ENCODE measurements at places on chromosomes 1 and 21.

- no peak for DNase-seq
Measured at GRCh38 chr1:17719874-17720273, 35.3 kb upstream of the ACTL8 start.

DNA sequence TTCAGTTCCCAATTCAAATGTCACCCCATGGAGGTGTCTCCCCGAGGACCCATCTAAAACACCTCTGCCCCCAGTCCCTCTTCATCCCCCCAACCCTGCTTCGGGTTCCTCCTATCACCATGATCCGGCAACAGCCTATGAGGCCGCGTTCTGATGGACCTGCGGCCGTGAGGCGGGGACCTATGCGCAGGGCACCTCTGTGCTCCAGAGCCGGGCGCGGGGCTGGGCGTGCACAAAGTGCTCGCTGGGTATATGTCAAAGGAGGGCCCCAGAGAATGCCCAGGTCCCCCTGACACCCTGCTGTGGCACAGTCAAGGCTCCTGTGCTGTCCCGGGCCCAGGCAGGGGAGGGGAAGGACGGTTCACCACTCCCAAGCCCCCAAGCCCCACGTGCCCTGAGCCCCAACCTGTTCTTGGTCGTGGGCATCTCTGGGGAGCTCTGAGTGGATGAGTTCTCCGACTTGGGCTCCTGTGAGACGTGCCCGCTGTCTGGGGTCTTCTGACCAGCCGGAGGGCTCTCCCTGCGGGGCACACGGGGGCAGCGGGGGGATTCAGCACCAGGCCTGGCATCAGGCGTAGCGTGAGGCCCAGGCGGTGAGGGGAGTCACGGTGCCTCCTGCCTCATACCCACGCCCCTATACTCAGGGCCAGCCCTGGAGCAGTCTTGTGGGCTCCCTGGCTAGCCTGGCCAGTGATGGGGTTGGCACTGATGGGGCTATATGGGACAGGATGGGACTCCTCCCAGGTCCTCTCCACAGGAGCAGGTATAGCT lies 67.7 kb downstream of the RAP1GAP start:
- no peak for DNase-seq

- DNase-seq, result no peak
Measured at GRCh38 chr1:107871687-107872395, 93.1 kb downstream of the VAV3 start.

DNA sequence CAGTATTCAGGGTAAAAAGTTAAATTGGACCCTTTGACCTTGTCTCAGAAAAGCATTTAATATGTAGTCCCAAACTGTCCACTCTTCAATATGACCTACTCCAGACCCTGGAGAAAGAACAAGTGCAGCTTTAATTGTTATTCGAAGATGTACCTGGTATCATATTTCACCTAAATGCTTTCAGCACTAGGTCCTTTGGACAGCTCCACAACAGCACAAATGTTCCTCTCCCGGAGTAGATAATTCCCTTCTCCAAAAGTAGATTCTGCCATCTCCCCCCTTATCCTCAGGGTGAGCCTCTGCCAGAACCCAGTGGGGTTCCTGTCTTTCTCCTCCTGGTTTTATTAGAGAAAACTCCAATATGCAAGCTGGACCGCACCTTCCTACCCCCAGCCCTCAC lies 104.5 kb upstream of the AJAP1 start:
- DNase-seq, result no peak

- no peak for DNase-seq
Measured at GRCh38 chr1:80509965-80510522, 1290.7 kb upstream of the ADGRL2 start.

DNA sequence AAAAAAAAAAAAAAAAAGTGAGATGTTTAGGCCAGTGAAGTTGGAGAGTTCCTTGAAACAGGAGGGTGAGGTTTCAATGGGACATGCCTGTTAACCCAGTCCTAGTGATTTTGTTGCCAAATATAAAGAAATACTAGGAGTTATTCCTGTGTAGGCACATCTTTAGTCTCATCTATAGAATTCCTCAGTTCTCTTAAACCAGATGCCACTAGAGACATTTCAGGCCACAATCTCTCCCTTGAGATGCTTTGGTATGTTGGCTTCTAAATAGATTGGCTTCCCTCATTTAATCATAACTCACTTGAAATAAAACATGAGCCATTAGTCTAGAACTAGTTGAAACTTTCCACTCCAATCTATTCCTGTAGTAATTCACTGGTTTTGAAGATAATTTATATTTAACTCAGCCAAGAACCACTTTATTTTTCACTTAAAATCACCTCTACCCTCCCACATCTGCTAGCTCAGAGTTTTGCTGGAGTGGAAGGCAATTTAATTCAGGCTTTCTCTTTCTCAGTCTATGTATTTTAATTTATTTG lies 29.8 kb downstream of the GPR137B start:
- DNase-seq, result no peak

- DNase-seq, result no peak
Measured at GRCh38 chr1:202791077-202791747, 17.0 kb downstream of the KDM5B start.

Data from GOT3 (cell line).